ENCODE measurements at places on chromosomes 3 and 15. TPM values are rescaled to one million over a fixed set of nuclear protein-coding genes. Genes with fewer than 3 reads are reported as not detected.

The ULK4 gene
- 45.7 TPM for polyA plus RNA-seq

The CMTM8 gene
- 1.8 TPM for polyA plus RNA-seq

The SLC22A13 gene
- 1.1 TPM for polyA plus RNA-seq

The COL8A1 gene
- polyA plus RNA-seq = 11.5 TPM

The VGLL4 gene
- polyA plus RNA-seq = 72.9 TPM

The RTP3 gene
- 2.0 TPM for polyA plus RNA-seq

The GPR87 gene
- polyA plus RNA-seq = not detected

The SI gene
- 2.9 TPM for polyA plus RNA-seq

The STAB1 gene
- 41.7 TPM for polyA plus RNA-seq

The RGMA gene
- 53.7 TPM for polyA plus RNA-seq

The FMN1 gene
- 17.7 TPM for polyA plus RNA-seq

The SPG21 gene
- 76.2 TPM for polyA plus RNA-seq

The CPA3 gene
- polyA plus RNA-seq = 4.6 TPM

The EIF4E3 gene
- 10.4 TPM for polyA plus RNA-seq

The FOXL2NB gene
- 2.3 TPM for polyA plus RNA-seq

The IGSF11 gene
- polyA plus RNA-seq = 99.1 TPM

The STRC gene
- polyA plus RNA-seq = 10.6 TPM

The MINAR1 gene
- polyA plus RNA-seq = 0.82 TPM

The DNASE1L3 gene
- polyA plus RNA-seq = 8.2 TPM

The AHSG gene
- polyA plus RNA-seq = 1.5 TPM

The KLHL24 gene
- polyA plus RNA-seq = 17.1 TPM

The LMCD1 gene
- 53.3 TPM for polyA plus RNA-seq

The SAMD7 gene
- polyA plus RNA-seq = 0.25 TPM

The IGSF10 gene
- 26.1 TPM for polyA plus RNA-seq

The CMC1 gene
- polyA plus RNA-seq = 29.9 TPM

The GNAT1 gene
- 2.3 TPM for polyA plus RNA-seq

The ATP13A4 gene
- polyA plus RNA-seq = 0.98 TPM

The PARL gene
- polyA plus RNA-seq = 55.5 TPM

The RETNLB gene
- not detected for polyA plus RNA-seq

The AGBL1 gene
- polyA plus RNA-seq = 0.70 TPM

The ARHGAP31 gene
- polyA plus RNA-seq = 6.2 TPM

The TUBGCP4 gene
- 18.0 TPM for polyA plus RNA-seq

The SKOR1 gene
- polyA plus RNA-seq = 1.3 TPM

The DTX3L gene
- polyA plus RNA-seq = 8.5 TPM

The ZNF385D gene
- 57.0 TPM for polyA plus RNA-seq

The SNX22 gene
- 1.9 TPM for polyA plus RNA-seq

The UBL7 gene
- polyA plus RNA-seq = 104 TPM

The TMCO5A gene
- polyA plus RNA-seq = 100 TPM

The PARP15 gene
- 1.5 TPM for polyA plus RNA-seq

The IL12A gene
- polyA plus RNA-seq = 0.57 TPM

The GPR62 gene
- polyA plus RNA-seq = 0.18 TPM

The ABHD6 gene
- polyA plus RNA-seq = 11.7 TPM

The FBXO40 gene
- 0.61 TPM for polyA plus RNA-seq

The TOPAZ1 gene
- 2.5 TPM for polyA plus RNA-seq

The MESP1 gene
- 5.7 TPM for polyA plus RNA-seq

The NAALADL2 gene
- 5.4 TPM for polyA plus RNA-seq

The P2RY1 gene
- polyA plus RNA-seq = 2.0 TPM

The GOLGA8T gene
- 10.6 TPM for polyA plus RNA-seq

The PRKCD gene
- 42.3 TPM for polyA plus RNA-seq

The A4GNT gene
- polyA plus RNA-seq = not detected

The LDHAL6B gene
- polyA plus RNA-seq = 119 TPM

The PLSCR2 gene
- polyA plus RNA-seq = 34.8 TPM

The LSAMP gene
- polyA plus RNA-seq = 9.1 TPM

The OR5H1 gene
- not detected for polyA plus RNA-seq

The DYNLT2B gene
- polyA plus RNA-seq = 59.7 TPM

The LIPC gene
- polyA plus RNA-seq = 0.37 TPM

The ARHGEF26 gene
- 14.7 TPM for polyA plus RNA-seq
